ENCODE measurements at places on chromosomes 12 and 14.

DNA sequence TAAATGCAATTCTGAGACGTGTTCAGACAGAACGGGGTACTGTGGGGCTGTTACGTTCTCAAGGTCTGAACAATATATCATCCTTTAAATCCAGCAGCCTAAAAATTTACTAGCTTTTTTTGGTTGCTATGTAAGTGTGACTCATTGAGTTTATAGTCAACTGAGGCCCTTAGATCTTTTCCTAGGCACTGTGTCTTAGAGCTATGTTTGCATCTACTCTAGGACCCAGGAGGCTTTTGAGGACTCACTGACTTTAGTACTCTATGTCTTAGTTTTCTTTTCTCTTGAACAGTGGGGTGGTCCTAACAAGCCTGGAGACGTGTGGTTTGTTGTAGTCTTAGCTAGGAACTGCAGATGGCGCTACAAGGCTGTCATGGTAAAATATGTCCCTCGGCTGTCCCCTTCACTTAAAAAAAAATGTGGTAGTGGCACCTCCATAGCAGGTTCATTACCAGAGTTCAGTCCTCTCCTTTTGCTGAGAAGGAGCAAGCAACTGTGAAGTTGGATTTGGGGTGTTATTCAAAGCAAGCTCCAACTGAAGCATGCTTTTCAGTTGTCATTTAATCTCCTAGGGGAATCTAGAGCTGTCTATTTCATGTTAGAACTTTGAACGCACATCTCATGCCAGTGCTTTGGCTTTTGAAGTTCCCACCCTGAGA lies 8.7 kb upstream of the SPATS2 start:
- DNase-seq, result peak; percentile 69

GRCh38 chr12:59383079-59383822 lies 212.6 kb upstream of the SLC16A7 start:
- DNase-seq, result no peak

DNA sequence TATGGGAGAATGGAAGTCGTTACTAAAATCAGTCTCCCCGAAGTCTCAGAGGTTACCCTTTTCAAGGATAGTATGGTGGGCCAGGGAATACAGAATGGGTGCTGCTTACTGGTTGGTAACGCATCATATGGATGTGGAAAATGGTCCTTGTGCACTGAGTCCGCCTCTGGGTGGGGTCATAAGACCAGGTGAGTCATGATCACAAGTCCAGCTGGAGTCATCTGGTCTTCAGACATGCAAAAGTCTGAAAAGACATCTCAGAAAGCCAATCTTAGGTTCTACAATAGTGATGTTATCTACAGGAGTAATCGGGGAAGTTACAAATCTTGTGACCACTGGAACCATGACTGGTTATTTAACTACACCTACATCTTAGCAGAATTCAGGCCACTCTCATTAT lies 71.9 kb upstream of the TCL1B start:
- DNase-seq, result no peak

DNA sequence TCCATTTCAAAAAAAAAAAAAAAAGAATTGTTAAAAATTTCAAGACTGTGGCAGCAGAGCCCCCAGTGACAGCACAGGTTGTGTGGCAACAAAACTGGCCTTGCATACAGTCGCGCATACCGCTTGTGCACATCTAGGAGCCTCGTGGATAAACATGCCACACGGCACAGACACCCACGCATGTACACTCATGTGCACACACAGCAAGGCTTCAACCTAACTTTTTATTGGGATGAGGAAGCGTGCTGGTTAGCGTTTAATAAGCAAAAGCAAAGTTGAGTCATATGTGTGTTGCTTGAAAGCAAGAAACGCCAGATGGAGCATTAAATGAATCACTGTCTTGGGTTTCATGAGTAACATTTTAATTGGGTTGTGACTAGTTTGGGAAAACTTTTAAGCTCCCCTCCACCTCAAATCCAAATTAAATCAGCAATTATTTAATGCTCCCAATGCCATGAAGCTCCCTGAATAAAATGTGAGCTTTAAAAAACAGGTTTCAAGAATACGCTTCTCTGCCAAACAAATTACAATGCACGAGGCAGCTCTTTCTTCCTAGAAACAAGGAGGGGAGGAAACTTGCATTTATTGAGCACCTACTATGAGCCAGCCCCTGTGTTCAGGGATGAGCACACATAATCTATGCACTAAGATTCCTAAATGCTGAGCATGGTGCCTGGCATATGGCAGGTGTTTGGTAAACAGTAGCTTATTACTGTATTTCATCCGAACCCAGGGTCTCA lies 35.7 kb upstream of the EML1 start:
- DNase-seq, result no peak

DNA sequence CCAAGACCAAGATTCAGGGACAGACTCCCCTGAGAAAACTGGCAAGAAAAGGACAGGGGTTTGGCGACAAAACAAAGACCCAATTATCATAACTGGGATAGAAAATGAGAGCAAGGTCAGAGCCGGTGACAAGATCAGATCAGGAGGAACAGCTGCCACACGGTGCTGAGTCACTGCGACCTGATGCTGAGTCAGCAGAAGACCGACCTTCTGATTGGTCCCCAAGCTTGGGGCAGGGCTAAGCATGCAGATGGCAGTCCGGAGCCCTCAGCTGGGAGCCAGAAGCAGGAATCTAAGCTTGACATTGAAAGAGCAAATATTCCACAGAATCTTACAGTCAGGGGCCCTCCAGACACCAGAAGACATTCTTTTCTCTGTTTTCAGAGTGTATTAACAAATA lies 19.1 kb upstream of the ARMH4 start:
- peak; percentile 72 for DNase-seq

- no peak for DNase-seq
Measured at GRCh38 chr12:69474456-69474855, 4.3 kb downstream of the FRS2 start.

DNA sequence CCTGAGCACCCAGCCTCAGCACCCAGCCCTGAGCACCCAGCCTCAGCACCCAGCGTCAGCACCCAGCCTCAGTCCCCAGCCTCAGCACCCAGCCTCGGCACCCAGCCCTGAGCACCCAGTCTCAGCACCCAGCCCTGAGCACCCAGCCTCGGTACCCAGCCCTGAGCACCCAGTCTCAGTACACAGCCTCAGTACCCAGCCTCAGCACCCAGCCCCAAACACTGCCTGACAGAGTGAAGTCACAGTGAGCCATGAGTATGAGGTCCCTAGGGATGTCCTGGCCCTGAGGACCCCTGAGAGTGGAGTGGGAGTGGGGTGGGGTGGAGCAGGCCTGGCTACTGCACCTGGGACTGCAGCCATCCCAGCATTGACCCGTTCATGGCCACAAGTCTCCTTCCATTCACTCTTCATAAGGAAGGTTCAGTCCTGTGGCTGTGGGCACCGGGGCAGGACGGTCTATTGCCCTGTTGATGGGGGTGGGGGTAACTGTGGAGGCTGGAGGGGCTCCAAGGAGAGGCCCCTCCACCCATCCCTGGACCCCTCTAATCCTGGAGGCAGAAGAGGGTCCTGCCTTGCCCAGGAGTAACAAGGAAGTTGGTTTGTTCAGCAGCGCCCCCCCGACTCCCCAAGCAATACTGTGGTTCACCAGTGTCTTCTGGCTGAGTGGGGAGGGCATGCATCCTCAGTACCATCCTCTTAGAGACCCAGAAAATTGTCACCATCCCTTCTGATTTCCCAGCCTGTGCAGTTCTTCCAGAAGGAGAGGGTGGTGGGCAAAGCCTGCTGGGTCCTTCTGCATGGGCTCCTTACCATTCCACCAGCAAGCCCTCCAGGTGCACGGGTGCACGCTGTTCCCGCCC lies 140.5 kb downstream of the ADGRD1 start:
- DNase-seq, result no peak
